ENCODE measurements at places on chromosomes 13 and 19.

DNA sequence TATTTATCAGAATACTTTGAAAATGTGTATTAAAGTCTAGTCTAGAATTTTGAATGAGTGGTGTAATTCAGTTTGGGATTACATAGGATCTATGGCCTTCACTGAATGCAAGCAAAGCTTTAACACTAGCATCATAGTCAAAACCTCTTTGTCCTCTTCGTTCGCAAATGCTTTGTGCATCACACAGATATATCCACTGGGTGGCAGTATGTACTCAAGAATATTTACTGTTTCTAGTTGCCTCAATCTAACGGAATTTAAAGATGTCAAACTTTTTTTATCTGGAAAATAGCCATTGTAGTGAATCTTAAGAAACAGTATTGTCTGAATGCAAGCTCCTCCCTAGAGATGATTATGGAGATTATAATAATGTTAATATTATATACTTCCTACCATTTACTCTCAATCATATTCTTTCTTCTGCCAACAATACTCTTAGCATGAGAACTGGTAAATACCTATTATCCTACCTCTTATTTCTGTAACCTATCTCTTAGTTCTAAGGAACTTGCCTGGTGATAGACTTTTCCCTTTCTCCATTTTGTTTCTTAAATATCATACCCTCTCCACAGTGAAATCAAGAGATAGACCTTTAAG is 25.8 kb downstream of the LACC1 start:
- peak; percentile 72 for DNase-seq

DNA sequence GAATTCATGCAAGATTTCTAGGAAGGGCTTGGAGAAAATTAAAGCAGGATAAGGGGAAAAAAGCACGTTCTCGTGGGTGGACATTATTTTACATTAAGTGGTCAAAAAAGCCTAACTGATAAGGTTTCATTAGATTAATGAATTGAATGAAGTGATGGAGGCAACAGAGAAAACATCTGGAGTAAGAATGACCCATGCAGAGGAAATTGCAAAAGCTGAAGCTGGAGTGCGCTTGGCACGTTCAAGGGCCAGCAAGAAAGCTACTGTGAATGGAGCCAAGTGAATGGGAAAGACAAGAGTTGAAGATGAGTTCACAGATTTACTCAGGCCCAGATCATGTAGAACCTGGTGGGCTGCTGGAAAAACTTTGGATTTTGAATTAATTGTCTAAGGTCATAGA is 777.9 kb downstream of the DACH1 start:
- no peak for DNase-seq

DNA sequence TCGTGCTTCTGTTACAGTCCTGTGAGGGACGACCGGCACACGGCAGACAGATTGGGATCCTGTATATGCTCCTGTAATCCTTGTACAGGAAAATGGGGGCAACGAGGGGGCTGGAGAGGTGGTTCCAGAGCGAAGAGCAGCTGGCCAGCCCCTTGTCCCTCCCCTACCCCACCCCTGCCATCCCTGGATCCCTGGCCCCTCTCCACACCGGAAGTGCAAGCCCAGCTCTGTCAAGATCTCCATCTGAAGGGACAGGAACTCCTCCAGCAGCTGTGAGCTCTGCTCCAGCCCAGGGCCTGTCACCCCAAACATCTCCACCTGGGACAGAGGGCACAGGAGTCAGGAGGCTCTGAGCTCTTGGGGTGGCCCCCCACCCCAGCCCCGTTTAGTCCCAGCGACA is 5.5 kb upstream of the CCER2 start:
- no peak for DNase-seq

- no peak for DNase-seq
These were observed 1597.1 kb upstream of the MIR17HG start for GRCh38 chr13:89750371-89750770.

- DNase-seq, result no peak
These were observed 13.2 kb upstream of the KPTN start for GRCh38 chr19:47497050-47497766.

- no peak for DNase-seq
These were observed 533.4 kb upstream of the NBEA start for GRCh38 chr13:34408640-34409039.

DNA sequence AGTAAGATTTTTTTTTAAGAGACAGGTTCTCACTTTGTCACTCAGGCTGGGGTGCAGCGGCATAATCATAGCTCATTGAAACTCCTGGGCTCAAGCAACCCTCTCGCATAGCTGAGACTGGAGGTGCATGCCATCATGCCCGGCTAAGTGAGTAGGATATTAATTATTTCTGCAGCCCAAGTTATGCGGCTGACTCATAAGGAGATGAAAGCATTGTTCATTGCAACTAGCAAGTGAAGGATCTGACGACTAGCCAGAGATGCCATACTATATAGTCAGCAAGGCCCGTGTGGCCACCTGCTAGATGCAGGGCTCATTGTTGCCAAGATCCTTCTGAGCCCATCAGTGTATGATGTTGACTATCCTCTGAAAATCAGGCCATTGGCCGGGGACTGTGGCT is 45.2 kb downstream of the ABCC4 start:
- DNase-seq, result peak; percentile 97

- DNase-seq, result no peak
These were observed 49.5 kb upstream of the SIN3B start for GRCh38 chr19:16779539-16780163.

DNA sequence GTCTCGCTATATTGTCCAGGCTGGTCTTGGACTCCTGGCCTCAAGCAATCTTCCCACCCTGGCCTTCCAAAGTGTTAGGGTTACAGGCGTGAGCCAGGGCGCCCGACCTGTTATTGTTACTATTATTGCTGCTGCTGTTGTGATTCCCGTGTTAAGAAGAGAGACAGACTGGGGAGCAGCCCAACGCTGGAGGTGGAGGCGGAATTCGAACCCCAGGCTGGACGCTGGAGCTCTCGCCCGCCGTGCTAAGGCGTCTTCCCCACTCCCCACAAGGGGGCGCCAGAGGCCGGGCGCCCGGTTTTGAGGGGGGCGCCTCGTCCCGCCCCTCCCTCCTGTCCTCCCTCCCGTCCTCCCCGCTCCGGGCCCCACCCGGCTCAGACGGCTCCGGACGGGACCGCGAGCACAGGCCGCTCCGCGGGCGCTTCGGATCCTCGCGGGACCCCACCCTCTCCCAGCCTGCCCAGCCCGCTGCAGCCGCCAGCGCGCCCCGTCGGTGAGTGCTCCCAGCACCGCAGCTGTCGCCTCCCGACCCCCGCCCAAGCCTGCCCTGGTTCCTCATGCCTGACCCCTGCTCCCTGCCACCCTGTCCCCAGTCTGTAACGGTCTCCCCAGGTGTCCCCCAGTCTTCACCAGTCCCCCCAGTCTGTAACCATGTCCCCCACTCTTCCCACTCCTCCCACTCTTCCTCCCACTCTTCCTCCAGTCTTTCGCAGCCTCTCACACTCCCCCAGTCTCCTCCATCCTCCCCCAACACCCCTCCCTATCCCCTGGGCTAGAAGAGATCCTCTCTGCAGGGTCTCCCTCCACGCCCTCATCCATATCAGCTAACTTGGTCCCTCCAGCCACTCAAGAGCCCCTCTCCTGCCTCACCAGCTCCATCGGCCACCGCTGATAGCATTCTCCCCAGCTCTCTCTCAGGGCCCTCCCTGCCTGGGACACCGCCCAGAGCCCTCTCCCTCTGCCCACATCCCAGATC is at the start of gene EHD2:
Gene EHD2, plus strand, starts transcription at position 377 of the 976 bp plus-strand sequence. CDS start 3,191 bp downstream, outside the sequence.
- peak; percentile 78 for DNase-seq

DNA sequence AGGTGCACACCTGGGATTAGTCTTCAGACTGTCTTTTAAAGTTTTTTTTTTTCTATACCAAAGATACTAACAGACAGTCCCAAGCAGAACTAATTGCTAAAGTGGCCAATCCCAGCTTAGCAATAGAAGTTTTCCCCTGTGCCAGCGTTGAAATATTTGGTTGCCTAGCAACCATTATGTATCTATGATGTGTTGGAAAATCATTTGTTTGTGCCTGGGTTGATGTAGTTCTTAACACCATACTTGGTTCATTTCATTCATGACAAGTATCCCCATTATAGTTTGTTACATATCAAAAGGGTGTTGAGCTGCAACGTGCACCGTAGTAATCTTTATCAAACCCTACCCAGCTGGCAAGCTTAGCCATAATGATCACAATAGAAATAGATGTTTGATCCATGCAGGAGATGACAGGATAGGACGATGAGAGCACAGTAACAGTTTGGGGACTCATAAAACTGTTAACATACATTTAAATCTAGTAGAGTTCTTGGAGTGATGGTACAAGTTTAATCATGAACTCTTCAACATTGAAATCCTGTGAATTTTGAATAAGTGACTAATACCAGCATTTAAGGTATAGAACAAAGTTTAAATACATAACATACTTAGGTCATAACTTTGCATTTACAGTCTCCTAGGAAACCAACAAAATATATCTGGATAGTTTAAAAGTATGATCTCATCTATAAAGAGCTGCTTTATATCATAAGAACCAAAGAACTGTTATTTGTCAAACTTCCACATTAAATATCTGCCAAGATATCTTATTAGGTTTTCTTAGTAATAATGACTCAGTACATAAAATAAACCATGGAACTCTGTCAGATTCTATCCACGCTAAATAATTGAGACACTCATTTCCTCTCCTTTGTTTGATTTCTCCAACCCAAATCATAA is 73.4 kb downstream of the MBNL2 start:
- DNase-seq, result peak; percentile 83

All from lung microvascular endothelial cell (primary cell).